G401 (cell line): ENCODE measurements at places on chromosomes 11 and 22. TPM values are rescaled to one million over a fixed set of nuclear protein-coding genes. Genes with fewer than 3 reads are reported as not detected.

The OR52W1 gene
- total RNA-seq = not detected in 2 replicates

The ACRV1 gene
- not detected in 2 replicates for total RNA-seq

The BTG4 gene
- 1.4 and 8.1 TPM in 2 replicates for total RNA-seq

DNA sequence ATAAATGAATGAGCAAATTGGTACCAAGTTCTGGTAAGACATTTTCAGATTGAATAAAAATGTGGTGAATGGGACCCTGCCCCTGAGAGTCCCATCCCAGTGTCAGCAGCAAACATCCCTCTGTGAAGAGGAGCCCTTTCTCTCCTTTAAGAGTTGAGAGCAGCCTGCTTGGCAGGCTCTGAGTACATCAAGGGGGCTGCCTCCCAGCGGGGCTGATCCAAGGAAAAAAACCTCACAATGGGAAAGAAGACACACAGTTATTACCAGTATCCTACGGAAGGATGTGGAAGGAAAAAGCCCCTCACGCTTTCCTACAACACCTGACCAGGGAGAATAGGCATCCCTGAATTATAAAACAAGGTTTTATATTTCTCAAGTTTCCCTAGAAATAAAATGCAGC, 293.8 kb upstream of the B3GAT1 start:
- no peak for DNase-seq

DNA sequence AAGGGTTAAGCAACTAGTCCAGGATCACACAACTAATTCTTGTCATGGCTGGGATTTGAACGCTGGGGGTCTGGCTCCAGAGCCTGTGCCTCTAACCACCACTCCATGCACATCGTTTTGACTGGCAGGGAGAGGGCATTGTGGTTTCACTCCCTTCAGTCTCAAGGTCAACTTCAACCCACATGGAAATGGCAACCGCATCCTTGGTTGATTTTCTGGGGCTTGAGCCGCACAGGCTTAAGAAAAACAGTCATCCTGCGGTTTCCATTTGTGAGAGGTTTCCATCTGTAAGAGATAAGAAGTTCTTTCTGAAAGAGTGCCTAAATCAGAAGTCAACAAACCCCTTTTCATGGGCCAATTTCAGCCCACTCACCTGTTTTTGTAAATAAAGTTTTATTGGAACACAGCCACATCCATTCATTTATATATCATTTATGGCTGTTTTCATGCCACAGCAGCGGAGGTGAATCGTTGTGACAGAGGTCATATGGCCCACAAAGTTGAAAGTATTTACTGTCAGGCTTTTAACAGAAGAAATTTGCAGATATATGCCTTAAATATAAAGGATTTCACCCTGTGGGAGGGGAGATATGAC, 65.7 kb downstream of the SGSM1 start:
- DNase-seq = no peak

DNA sequence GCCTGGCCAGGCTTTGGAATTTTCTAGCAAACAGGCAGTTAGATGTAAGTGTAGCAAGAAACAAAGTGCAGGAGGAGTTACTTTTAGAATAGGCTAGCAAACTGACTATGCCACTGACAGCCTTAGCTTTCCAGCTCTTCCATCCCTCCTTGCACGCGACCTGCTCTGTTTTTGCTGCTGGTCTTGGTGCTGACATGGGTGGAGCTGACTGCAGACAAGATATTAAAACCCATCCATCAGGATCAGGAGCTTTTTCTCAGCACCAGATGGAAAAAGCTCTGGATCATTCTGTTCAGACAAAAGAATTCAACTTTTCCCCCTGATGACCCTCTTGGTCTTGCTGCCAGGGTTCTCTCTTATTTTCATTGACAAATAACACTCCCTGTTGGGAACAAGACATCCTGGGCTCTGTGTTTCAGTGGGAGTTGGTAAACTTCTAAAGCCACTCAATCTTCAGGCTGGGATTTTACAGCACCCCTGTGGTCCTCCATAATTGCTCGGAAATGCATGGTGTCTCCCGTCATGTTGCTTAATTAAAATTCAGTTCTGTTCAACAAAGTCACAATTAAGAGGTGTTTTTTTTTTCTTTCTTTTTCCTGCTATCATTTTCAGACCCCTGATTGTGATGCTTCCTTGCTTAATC, 240.0 kb upstream of the LARGE1 start:
- DNase-seq = no peak

- no peak for DNase-seq
Measured at GRCh38 chr22:29733362-29734201, 13.8 kb downstream of the CABP7 start.

DNA sequence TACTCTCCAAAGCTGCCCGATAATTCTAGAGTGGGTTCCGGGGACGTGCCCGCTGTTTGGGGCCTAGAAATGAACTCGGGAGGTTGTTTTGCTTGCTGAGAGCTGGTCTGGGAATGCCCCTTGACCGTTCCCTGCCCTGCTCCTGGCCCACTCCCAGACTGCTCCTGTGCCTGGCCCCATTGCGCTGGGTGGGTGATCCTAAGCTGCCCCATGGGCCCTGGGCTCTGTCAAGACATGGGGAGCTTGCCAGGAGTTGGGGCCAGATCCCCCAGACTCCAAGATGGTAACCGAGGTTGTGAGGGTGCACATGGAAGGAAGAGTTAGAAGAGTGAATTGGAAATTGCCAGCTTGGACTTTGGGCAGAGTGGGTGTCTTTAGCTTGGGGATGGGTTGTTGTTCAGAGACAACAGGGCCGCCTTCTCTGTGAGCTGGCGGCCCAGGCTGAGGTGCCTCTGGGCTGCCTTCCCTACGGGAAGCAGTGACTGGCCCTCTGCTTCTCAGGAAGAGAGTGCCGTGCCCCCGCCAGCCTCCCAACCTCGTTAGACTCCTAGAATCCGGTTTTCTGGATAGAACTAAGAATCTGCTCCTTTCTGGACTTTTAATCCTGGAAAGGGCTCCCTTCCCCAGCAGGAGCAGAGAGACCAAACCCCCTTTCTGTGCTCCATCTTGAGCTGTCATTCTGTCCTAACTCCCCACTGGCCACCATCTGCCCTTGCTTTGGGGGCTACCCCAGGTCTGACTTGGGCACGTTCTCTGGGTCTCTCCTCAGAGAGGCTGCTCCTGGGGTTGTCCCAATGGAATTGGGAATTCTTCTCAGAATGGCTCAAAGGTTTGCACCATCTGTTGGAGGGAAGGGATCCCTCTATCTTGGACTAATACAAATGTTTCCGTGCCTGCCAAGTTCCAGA, 1.8 kb downstream of the ST3GAL4 start:
- DNase-seq = no peak

DNA sequence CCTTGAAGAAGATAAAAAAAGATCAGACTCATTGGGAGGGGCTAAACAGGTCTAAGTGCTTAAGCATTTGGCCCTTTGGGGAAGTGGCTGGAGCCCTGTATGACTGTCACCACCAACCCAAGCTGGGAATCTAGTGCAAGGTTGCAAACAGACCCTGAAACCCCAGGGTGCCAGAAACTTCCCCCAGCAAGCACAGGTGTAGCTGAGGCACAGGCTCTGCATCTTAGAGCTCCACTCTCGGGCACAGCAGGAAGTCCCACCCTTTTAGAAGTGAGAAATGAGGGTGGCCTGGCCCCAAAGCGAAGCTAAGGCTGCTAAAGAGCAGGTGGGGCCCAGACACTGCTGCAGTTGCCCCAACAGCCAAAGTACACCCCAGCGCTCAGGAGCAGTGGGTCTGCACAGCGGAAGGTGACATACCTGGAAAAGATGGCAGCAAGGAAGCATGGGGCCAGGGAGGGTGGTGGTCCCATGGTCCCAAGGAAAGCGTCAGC, 5.8 kb upstream of the KDM2A start:
- DNase-seq = no peak

The CEND1 gene
- total RNA-seq = 0.74 and 0.95 TPM in 2 replicates

GRCh38 chr11:3124821-3125220, 40.3 kb downstream of the OSBPL5 start:
- DNase-seq = no peak

- no peak for DNase-seq
Measured at GRCh38 chr11:2526808-2527381, 82.1 kb downstream of the KCNQ1 start.

DNA sequence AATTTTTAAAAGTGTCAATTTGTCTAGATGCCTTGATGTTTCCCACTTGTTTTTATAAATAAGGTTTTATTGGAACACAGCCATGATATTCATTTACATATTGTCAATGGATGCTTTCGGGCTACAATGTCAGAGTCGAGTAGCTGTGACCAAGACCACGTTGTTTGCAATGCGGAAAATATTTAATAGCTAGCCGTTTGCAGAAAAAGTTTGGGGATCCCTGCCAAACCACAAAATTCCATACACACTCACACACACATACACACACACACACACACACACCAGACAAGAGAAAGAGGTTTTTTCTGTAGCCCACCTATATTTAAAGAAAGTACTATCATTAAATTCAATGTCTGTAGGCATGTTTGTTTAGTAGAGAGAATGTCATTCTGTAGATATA, 58.3 kb downstream of the TYR start:
- DNase-seq = no peak

DNA sequence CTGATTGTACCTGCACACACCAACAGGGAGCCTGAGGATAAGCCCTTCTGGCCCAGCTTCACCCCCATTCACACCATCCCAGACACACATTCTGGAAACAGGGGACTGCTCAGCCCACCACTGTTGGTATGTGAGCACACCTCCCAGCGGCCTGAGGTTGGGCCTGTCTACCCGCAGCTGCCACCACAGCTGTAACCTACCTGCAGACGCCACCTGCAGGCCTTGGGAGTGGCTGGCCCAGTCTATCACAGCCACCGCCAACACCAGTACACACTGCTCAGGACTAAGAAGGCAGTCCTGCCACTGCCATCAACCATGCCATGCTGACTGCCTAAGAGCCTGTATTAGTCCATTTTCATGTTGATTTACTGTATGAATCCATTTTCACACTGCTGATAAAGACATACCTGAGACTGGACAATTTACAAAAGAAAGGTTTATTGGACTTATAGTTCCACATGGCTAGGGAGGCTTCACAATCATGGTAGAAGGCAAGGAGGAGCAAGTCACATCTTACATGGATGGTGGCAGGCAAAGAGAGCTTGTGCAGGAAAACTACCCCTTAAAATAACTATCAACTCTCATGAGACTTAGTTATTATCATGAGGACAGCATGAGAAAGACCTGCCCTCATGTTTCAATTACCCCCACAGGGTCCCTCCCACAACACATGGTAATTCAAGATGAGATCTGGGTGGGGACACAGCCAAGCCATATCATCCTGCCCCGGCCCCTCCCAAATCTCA, 30.6 kb downstream of the RSF1 start:
- no peak for DNase-seq

DNA sequence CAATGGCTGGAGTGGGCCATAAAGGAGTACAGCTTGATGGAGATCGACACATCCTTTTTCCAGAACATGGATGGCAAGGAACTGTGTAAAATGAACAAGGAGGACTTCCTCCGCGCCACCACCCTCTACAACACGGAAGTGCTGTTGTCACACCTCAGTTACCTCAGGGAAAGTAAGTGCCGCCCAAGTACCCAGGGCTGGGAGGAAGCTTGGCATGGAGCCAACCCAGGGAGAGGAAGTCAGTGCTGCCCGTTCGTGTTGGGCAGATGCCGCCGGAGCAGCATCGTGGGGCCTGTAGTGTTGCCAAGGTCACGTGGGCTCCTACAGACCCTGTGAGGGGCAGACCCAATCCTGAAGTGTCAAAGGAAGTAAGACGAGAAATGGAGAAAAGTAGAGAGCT, 78.9 kb downstream of the FLI1 start:
- no peak for DNase-seq

GRCh38 chr11:34685864-34686263, 65.0 kb downstream of the EHF start:
- DNase-seq = no peak

GRCh38 chr11:71451596-71452198, 1.3 kb upstream of the NADSYN1 start:
- peak; percentile 80 for DNase-seq

GRCh38 chr22:37330200-37331033, 48.1 kb downstream of the CYTH4 start:
- DNase-seq = peak; percentile 10

DNA sequence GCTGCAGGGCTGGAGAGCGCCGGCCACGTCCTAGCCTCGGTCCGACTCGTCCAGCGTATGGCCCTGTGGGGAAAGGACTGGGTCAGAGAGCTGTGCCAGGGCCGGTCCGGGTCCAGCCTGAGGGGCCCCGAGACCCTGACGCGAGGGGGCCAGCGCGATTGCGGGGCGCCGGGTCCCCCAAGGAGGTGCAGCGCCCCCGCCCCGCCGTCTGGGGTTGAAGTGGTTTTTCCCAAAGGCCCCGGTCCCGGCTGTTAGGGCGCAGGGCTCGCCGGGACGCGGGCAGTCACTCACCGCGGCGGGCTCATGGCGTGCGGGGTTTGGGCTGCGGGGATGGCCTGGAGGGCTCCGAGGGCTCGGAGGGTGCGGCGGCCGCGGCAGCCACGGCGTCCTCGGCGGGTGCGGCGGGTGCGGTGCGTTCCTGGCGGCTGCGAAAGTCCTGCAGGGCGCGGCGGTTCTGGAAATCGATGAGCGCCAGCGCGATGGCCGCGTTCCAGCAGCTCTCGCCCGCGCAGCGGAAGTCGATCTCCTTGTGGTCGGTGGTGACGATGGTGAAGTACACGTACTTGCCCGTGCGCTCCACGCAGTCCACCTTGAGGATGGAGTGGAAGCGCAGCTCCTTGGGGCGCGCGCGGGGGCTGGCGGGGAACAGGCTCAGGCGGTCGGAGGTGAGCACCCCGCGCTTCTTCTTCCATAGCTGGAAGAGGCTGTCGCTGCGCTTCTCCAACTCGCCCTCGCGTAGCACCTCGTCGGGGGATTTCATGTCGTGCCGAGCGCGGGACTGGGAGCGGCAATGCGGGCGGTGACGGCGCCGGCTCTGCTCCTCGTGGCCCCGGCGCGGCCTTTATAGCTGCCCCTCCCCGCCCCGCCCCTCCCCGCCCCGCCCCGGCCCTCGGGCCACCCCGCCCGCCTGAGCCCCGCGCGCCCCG, at the start of gene PHLDA2:
Gene PHLDA2 (minus strand): TSS at position 816 of the 926 bp plus-strand sequence. CDS start 56 bp downstream, at position 760.
- no peak for DNase-seq

DNA sequence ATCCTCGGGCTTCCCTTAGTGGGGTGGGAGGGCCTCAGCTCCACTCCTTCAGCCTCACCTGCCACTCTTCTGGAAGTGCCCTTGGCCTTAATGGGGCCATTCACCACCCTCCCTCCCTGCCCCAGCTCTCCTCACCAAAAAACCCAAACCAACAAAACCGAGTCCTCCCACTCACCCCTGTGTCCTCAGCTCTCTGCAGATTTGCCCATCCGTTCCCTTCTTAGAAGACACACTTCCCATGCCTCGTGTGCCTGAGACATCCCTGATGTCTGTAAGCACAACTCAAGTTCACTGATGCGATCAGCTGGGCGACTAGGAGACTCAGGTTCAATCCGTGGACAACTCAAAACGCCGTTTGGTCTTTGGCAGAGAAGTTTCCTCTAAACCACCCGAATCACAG, 839.2 kb downstream of the TBC1D22A start:
- no peak for DNase-seq

- no peak for DNase-seq
Measured at GRCh38 chr11:59175091-59175501, 3.2 kb downstream of the DTX4 start.

The FREY1 gene
- total RNA-seq = 0.24 TPM in 1 of 2 replicates, not detected in the other

The HBD gene
- not detected in 2 replicates for total RNA-seq

GRCh38 chr22:46424496-46424895, 89.0 kb downstream of the TRMU start:
- no peak for DNase-seq
